Activated CD8-positive, alpha-beta memory T cell treated with anti-CD3 and anti-CD28 coated beads for 4 hours (primary cell): ENCODE measurements at places on chromosomes 11 and 22.

DNA sequence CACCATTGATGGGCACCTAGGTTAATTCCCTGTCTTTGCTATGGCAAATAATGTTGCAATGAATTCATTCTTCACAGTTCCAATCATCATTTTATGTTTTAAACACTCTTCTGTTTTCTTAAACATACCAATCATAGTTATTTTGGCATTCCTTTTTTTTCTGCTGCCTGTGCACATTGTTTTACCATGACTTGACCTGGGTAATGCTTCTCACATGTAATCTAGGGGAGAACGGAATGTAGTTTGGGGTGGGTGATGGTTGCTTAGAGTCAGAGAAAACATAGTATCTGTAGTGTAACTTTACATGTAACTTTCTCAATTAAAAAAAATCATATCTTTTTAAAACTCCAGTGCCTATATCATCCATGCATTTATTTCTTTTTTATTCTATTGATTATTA, 1945.3 kb upstream of the RAG2 start:
- no peak for DNase-seq

DNA sequence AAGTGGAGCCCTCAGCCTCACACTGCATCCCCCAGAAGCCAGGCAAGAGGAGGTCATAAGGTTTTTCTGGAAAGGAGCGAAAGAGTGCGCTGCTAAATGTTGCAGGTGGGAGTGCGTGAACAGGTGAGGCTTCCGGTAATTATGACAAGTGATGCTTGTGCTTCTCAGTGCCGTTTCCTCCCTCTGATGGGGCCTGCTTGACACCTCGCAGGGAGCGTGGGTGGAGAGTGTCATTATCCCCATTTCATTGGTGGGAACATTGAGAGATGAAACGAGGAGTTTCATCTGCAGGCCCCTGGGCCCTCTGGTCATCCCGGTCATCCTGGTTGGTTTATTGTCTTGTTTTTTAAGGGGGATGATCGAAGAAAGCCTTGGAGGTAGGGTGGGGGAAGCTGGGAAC, 57.5 kb downstream of the BCR start:
- no peak for DNase-seq

DNA sequence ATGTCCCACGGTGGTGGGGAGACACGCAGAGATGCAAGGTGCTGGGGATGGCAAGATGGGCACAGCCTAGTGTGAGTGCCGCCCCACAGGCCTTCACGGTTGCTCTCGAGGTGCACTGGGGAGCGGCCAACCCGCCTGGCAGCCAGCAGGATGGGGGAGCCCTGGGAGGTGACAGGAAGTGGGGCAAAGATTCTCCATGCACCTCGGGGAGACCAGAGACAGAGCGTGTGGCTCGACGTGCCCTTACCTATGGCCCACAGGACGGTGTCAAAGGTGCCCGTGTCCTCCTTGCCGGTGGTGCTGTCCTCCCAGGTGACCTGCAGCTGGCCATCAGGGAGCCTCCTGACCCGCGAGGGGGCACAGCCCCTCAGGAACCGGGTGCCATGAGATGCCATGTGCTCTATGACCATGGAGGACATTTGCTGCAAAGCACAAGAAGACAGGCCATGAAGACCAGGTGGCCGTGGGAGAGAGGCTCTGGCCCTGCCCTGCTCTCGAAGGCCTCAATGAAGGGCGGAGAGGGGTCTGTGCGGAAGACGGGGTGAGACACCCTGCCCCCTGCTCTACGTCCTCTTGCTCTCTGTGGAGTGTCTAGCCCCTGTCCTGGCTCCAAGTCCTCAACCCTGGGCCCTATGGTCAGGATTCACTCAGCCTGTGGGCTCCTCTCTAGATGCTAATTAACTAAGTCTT, 40.6 kb upstream of the GNB1L start:
- DNase-seq: no peak

GRCh38 chr11:45592636-45593035, 72.8 kb downstream of the CHST1 start:
- DNase-seq: no peak

DNA sequence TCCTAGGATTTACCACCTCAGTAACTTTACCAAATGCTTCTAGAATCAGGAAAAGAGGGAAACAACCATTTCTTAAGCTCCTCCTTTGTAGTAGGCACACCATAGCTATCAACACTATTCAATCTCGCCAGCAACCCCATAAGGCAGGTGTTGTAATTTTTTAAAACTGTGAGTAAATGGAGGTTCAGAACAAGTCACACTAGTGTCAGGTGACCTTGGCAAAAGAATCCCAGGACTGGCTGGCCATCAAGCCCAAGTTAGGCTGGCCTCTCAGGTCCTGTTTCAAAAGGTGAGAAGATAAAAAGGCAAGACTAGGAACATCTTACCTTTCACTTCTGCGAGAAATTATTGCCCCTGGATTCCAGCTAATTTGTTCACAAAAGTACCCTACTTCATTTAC, 713 bp downstream of the TOP3B start:
- no peak for DNase-seq

DNA sequence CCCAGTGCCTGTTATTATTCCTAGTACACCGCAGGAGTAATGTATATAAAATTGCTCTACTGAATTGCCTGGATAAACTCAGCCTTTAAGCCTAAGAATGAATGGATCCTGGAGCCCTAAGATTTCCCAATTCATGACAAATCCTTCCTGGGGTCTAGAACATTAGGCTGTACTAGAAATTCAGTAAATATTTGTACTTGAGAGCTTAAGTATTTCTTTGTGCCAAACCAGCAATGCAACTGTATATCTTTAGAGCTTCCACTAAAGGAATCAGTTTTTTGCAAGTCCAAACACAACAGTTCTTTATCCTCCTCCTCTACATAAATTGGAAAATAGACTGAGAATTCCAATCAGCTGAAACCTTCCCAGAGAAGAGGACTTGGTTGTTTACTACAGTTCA, 65.6 kb downstream of the FAM168A start:
- no peak for DNase-seq

GRCh38 chr11:108748968-108749367, 84.1 kb downstream of the DDX10 start:
- DNase-seq: no peak

DNA sequence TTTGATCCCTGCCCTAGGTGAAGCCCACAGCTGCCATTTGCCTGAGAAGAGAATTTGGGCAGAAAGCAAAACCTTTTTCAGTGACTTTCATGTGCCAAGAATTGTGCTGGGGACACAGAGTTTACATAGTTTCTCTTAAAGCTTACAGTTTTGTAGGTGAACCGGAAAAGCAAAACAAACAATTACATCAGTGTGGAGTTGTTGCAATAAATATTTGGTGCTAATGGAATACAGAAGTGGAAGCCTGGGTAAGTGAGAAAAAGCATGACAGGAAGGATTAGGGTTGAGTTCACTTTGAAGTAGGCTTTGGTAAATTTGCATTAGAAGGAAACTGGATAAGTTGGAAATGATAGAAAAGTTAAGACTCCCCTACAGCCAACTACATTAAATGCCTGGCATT, 82.7 kb downstream of the RASSF10 start:
- DNase-seq: no peak

GRCh38 chr11:78425399-78426070, 7.9 kb upstream of the GAB2 start:
- no peak for DNase-seq

DNA sequence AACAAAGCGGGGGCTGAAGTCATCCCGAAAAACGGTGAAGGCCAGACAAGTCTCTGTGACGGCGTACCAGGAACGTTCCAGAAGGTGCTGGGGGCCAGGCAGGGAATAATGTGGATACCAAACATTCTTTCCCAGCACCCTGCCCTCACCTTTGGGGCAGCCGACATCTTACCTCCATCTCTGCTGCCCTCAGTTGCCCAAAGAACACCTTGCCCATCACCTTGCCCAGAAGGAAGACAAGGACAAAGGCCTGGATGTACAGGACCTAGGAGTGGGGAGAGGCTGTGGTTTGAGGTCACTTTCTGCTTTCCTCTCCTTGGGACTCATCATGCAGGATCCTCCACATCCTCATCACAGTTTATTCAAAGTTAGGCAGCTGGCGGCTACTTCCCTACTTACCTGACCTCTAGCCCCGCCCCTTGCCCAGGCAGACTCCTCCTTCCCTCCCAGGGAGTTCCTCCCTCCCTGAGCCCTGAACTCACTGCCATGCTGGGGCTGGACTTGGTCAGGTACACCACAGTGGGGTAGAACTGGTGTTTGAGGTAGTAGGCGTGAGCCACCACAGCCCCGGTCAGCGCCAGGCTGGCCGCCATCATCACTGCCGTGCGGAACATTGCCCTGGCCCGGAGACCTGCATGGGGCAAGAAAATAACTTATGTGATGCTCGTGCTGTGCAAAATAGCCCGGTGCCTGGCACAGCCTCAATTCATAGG, 1.2 kb downstream of the SYVN1 start:
- no peak for DNase-seq

GRCh38 chr11:75859614-75860013, 44.6 kb downstream of the UVRAG start:
- DNase-seq: no peak

GRCh38 chr11:130071211-130071712, 1.6 kb downstream of the APLP2 start:
- no peak for DNase-seq

DNA sequence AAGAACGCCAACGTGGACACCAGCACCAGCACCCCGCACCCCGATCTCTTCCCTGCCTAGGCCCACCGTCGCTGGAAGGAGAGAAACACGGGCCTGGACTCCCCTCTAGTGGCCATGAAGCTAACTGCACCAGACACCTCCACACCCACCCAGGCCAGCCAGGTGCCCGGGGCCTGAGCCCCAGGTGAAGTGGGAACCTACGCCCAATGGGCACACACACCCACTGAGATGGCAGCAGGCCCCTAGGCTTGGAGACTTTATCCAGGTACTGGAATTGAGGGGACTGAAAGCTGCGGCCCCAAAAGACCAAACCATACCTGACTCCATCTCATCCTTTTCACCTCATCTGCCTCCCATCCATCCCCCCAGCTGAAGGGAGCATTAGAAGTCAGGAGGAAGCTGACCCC, 81.0 kb downstream of the BUD13 start:
- no peak for DNase-seq

- DNase-seq: no peak
These were observed 4.6 kb upstream of the ACER3 start for GRCh38 chr11:76856106-76856505.

GRCh38 chr11:18844753-18845367, 53.3 kb upstream of the PTPN5 start:
- DNase-seq: no peak

- no peak for DNase-seq
These were observed 160.0 kb downstream of the NAV2 start for GRCh38 chr11:19872512-19873145.

GRCh38 chr22:35425971-35426800, 26.2 kb downstream of the MCM5 start:
- DNase-seq: no peak

GRCh38 chr11:47991266-47991830, 11.0 kb downstream of the PTPRJ start:
- DNase-seq: no peak

DNA sequence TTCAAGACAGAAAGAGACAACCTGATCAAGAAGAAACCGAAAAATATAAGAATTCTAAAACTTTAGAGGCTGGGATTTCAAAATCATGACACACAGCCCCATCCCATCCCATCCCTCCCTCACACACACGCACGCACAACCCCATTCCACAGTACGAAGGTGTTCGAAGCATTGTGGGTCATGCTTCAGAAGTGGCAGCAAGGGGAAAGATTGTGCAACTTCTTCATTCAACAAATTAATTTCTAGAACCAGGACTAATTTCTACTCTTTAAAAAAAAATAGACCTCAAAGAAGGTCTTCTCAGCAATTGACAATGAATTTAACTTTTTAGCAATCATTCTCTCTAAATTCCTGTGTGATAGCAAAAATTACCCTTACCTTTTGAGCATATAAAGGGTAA, 867 bp downstream of the SPA17 start:
- no peak for DNase-seq

DNA sequence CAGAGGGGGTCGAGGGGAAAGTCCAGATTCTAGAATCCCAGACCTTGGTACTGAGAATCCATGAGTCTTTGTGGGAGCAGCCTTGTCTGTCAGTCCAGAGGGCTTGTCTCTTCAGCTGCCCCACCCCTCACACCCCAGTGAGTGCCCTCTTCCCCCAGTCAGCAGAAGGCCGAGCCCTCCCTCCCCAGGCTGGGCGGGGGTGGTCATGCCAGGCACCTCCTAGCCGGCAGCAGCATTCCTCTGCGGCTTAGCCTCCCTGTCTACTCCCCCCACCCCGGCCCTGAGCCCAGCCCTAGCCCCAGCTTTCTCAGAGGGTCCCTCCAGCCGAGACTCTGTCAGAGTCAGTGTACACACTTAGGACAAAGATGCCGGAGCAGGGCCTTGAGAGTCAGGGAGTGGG, 4.6 kb downstream of the SOX10 start:
- DNase-seq: no peak

DNA sequence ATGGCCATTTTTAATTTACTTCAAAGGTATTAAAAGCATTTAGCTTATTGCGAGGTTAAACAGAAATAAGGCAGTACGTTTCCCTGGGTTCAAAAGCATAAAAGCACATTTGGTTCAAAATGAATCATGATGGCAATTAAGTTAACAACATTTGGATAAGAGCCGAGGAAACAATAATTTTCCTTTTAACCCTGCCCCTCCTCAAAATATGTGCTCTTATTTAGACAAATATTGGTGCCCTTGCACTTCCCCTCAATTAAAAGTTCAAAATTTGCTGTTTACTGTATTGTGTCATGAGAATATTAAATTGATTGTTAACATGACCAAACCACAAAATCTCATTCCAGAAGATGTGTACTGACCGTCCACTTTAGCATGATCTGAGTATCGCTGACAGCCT, 48.7 kb downstream of the VSIG10L2 start:
- DNase-seq: no peak

DNA sequence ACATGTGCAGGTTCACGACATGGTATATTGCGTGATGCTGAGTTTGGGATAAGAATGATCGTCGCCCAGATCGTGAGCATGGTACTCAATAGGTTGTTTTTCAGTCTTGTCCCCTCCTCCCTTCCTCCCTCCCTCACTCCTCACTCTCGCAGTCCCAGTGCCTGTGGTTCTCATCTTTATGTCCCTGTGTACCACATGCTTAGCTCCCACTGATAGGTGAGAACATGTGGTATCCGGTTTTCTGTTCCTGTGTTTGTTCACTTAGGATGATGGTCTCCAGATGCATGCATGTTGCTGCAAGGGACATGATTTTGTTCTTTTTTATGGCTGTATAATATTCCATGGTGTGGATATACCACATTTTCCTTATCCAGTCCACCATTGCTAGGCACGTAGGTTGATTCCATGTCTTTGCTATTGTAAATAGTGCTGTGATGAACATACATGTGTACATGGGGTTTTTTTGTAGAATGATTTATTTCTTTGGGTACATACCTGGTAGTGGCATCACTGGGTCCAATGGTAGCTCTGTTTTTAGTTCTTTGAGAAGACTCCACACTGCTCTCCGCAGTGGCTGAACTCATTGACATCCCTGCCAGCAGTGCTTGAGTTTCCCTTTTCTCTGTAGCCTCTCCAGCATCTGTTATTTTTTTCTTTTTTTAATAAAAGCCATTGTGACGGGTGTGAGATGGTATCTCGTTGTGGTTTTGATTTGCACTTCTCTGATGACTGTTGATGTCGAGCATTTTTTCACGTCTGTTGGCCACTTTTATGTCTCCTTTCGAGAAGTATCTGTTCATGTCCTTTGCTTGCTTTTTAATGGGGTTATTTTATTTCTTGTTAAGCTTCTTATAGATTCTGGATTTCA, 16.4 kb downstream of the ZBED4 start:
- no peak for DNase-seq

- DNase-seq: no peak
These were observed 180.6 kb downstream of the TBC1D22A start for GRCh38 chr22:46942799-46943785.
